CD4-positive, alpha-beta T cell treated with Interleukin-12 subunit alpha and Interleukin-12 subunit beta, for 1 hour (primary cell): ENCODE measurements at places on chromosomes 1 and 21.

- no peak for DNase-seq
These were observed 91.6 kb downstream of the PAX7 start for GRCh38 chr1:18722270-18722669.

- no peak for DNase-seq
These were observed 33.7 kb upstream of the NEK7 start for GRCh38 chr1:198123133-198123532.

GRCh38 chr21:16910435-16911165 is 602.2 kb upstream of the CXADR start:
- DNase-seq: no peak

DNA sequence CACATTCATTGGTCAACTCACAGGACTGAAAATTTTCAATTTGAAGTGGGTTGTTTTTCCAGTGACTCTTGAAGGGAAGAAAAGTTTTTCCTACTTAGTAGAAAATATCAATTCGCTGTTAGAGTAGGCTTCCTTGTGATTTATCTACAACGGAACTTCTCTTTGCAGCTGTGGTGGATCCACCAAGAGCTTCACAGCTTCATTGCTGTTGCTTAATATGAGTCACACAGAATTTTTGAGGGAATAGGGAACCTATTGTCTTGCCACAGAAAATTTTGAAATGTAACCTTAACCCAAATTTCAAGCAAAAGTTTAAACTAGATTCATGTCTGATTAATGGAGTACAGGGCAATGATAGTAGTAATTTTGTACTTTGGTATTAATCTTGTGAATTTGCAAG is 58.4 kb upstream of the IFI44L start:
- no peak for DNase-seq

- DNase-seq: peak; percentile 68
These were observed 379 bp downstream of the PPCS start for GRCh38 chr1:42456754-42457089.

GRCh38 chr1:214455971-214456867 is 95.2 kb downstream of the PTPN14 start:
- DNase-seq: no peak
